ENCODE measurements at places on chromosomes 5 and 9.
A peak's percentile ranks its signal among the peaks of the same experiment; 100 is the strongest.

DNA sequence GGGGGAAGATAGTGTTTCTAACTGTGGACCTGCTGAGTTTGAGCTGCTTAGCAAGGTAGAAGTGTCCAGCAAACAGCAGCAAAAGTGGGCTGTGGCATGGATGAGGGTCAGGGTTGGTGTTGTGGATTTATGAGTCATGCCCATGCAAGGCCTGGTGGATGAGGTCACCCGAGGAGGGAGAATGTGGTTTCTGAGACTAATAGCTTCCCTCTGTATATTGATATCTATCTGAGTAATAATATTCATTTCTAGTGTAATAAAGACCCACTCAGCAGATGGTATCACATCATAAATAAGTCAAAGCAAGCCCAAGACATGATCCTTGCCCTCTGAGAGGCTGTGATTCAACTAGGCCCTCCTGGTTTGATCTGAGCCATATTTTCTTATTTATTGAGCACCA is 597.8 kb upstream of the CLINT1 start:
- no peak for DNase-seq

DNA sequence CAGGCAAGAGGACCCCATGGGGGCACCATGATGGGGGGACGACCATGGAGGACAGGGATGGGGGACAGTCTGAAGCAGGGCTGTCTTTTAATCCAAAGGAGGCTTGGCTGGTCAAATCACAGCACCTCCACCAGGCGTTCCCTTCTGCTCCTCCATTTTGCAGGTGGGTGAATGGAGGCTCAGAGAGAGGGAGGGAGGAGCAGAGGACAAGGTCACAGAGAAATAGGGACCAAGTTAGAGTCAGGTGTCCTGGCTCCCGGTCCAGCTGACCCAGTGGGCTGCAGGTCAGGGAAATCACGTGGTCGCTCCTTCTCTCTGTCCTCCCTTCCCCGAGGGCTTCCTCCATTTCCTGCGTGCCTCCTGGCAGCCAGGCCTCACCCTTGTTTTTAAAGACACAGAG is 156.4 kb upstream of the SMIM23 start:
- no peak for DNase-seq

DNA sequence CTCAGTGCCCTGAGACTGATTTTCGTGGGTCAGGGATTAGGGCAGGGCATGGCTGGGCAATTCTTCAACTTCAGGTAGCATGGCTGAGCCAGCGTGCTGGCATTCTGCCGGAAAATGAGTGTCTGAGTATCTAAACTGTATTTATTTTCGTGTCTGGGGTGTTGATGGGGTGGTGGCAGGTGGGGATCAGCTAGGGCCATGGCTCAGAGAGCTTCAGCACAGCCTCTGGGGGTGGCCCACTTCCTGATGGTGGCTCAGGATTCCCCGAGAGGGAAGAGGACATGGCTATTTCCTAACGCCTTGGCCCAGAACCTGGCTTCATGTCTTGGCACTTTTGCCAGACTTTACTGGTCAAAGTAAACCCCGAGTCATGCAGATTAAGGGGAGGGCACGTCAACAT is 260.5 kb downstream of the GADD45G start:
- no peak for DNase-seq

DNA sequence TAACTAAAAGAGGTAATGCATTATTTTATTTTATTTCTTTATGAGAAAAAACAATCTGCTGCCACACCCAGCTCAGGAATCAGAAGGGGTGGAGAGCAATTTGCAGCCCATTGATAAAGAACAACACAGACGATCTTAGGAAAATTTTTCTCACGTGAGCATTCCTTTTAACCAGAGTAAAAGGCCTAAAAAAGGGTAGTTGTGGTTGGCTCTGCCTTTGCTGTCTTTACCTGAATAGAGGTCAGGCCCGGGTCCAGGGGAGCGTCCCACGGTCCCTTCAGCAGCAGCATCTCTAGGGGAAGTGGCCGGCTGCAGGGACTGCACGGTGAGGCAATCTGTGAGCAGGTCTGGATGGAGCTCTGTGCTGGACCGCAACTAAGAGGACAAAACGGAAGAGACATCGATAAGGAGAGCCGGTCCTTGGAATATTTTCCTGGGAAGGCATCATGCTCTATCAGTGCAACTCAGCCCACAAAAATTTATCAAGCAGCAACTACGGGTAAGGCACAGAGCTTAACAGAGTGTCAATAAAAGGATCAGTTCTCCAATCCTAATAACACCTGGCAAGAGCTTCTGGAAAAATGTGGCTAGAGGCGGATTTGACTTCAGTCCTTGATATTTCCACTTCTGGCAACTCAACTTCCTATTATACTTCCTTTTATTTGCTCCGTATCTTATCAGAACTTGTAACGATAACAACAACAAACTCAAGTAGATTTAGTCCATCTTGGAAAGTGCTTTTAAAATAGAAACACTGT is 372.8 kb upstream of the RFX3 start:
- DNase-seq: no peak

GRCh38 chr5:139745132-139745799 is 50.3 kb upstream of the PSD2 start:
- DNase-seq: peak; percentile 54

DNA sequence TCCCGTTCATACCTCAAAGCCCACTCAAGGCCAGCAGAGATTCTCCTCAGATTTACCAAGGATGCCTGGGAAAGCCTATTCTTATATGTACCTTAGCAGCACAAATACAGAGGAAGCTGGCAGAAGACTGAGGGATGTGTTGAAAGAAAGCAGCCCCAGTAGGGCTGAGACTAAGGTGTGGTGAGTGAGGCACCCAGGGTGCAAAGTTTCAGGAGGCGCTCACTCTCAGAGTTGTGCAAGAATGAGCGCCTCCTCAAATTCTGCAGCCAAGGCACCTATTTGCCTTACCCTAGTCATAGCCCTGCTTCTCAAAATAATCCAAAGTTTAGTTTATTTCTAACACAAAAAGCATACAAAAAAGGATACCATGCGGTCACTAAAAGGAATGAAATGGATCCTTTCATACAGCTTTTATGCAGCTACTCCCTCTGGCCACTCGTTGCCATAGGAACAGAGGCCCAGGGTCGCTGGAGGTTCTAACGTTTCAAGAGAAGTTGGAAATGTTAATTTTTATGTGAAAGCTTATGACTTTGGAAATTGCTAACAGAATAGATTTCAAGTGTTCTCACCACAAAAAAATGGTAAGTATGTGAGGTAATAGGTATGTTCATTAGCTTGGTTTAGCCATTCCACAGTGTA is 79.7 kb upstream of the SMIM23 start:
- DNase-seq: no peak

DNA sequence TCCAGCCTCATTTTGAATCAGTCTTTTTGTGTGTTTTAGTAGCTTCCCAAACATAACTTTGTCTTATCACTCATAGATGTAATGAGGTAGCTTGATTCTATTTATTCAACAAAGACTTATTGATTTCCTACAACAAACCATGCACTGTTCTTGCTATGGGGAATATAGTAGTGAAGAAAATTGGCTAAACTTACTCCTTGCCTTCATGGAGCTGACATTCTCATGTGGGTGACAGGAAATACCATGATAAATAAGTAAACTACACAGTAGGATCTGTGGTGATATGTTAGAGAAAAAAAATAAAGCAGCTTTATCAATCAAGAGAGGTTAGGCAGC is 255.7 kb upstream of the TNC start:
- DNase-seq: no peak

GRCh38 chr5:89168766-89169165 is 285.8 kb upstream of the MEF2C start:
- DNase-seq: no peak

GRCh38 chr5:107430071-107430625 is 240.6 kb downstream of the EFNA5 start:
- no peak for DNase-seq

DNA sequence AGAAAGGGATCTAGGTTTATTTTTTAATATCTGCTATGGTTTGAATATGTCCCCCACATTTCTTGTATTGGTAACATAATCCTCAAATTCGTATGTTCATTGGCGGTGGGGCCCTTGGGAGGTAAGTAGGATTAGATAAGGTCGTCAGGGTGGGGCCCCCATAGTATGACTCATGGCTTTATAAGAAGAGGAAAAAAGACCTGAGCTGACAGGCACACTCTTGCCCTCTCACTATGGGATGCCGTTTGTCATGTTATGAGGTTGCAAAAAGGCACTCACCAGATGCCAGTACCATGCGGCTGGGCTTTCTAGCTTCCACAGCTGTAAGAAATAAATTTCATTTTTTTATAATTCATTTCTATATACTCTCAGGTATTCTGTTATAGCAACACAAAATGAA is 67.3 kb upstream of the SGCD start:
- no peak for DNase-seq

GRCh38 chr5:158621391-158621790 is 478.3 kb downstream of the EBF1 start:
- no peak for DNase-seq

DNA sequence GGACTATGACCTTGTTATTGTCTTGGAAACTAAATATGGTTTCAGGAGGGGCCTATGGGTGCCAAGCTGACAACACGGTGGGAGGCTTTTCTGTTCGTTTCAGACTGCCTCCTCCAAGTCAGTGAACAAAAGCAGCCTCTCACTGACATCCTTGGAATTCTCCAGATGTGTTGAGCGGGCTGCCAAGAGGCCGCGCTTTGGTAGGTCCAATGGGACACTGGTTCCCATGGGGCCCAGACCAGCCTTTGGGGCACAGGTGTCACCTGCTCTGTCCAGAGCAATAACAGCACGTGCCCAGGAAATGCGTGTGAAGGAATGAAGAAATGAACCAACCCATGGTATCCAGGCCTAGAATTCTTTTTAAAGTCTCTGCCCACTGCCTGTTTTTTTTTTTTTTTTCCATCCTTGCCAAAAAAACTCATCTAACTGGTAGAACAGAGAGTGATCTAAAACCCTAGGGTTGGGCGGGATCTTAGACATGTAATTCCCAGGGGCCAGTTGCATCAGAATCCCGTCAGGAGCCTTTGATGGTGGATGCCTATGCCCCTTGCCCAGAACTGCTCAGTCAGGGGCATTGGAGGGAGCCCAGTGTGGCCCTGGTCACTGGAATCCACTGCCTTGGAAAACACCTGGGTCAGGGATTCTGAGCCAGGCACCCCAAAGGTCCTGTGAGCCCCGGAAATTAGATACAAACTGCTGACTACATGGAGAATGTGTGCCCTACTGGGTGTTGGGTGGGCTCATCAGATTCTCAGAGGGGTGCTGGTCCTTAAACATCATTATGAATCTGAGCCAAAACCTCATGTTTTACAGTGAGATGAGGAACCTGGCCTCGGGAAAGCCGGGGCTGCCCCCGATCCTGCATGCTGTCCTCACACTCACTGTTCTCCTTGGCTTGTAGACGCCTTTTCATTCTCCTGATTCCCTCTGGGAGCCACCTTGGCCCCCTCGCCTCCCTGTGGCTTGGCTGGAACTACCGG is 60.1 kb downstream of the GTF3C4 start:
- DNase-seq: no peak

DNA sequence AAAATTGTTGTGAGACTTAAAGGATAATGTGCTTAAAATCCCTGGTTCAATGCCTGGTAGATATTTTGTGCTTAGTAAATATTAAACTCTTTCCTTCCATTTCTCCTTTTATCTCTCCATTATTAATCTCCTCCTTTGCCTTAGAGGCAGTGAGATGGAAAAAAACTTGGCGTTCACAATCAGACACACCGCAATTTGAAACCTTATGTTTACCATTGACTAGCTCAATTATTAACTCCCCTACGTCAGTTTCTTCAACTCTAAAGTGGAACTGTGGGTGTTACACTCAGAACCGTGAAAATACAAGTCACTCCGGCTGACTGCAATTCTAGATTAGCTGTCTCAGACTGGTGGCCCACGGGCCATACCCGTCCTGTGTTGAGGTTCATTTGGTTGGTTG is 327.2 kb downstream of the DEPDC1B start:
- DNase-seq: no peak

- DNase-seq: peak; percentile 69
These were observed 25.5 kb downstream of the ESM1 start for GRCh38 chr5:54959673-54960418.

- no peak for DNase-seq
These were observed 112.4 kb downstream of the ACTL7B start for GRCh38 chr9:108743416-108743815.

- DNase-seq: no peak
These were observed 53.3 kb downstream of the PCA3 start for GRCh38 chr9:76817489-76817888.

- DNase-seq: no peak
These were observed 48.9 kb downstream of the C9orf50 start for GRCh38 chr9:129572052-129572425.

DNA sequence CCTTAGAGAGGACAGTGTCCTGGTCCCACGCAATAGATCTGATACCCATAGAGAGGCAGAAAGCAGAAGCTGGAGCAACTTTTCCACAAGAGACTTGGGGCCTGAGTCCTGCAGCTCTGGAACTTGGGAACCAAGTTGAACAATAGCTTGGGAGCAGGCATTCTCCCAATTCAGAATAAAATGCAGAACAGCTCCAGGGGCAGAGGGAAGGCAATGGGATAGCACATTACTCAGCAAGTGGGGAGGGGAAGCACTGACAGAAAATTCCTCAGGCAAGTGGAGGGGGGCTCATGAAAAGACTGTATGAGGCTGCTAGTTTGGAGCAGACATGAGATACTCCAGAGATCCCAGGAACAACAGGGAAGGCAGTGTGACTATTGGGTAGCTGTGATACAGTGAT is 513.6 kb downstream of the HINT1 start:
- no peak for DNase-seq

- no peak for DNase-seq
These were observed 60.0 kb upstream of the FOXE1 start for GRCh38 chr9:97793067-97793466.

- no peak for DNase-seq
These were observed 216 bp downstream of the ZMYND19 start for GRCh38 chr9:137590123-137590468.

DNA sequence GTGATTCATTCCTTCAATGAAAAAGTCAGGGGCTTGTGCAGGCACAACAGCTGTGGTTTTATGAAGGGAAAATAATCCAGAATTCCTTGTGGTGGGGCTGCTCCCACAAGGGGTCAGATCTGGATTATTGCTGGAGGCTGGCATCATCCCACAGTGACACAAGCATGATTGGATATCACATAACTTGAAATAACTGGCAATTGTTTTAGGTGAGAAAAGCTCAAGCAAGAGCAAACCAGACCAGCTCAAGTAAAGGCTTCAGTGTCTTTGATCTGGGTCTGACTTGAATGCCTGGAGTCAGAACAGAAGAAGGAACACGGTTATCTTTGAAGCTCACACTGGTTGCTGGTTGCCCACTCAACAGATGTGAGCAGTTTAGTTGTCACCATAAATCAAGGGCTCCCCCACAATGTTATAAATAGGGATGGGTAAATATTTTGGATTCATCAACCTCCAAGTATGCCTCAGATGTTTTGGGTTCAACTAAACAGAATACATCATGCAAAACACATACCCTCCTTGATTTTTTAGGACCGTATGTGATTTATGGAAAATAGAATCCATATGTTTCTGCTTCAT is 3.1 kb upstream of the ZNF474 start:
- DNase-seq: no peak

GRCh38 chr5:179123491-179124272 is 63.5 kb downstream of the ZNF354C start:
- DNase-seq: peak; percentile 5

GRCh38 chr9:78291240-78291925 is 5.5 kb upstream of the PSAT1 start:
- no peak for DNase-seq
